ENCODE measurements at places on chromosomes 2 and 18. TPM values are rescaled to one million over a fixed set of nuclear protein-coding genes. Genes with fewer than 3 reads are reported as not detected.

GRCh38 chr2:22855761-22856184 is 529.2 kb upstream of the KLHL29 start:
- DNase-seq = peak; percentile 21

GRCh38 chr2:73697606-73698005 is 39.5 kb downstream of the TPRKB start:
- no peak for DNase-seq

GRCh38 chr18:55221622-55222021 is 262.4 kb upstream of the CCDC68 start:
- DNase-seq = no peak

Gene TSGA10
- 3.1 TPM for total RNA-seq

- no peak for DNase-seq
Observed at GRCh38 chr2:121599963-121600651, 49.2 kb downstream of the CLASP1 start.

Gene SF3B1
- 143 TPM for total RNA-seq

Gene ANKRD44
- 7.1 TPM for total RNA-seq

Gene YWHAQ
- total RNA-seq = 178 TPM

Gene ATP5MC3
- 1,059 TPM for total RNA-seq

Gene SPDYA
- 0.14 TPM for total RNA-seq

Gene HOXD3
- not detected for total RNA-seq

Gene REEP1
- 30.2 TPM for total RNA-seq

DNA sequence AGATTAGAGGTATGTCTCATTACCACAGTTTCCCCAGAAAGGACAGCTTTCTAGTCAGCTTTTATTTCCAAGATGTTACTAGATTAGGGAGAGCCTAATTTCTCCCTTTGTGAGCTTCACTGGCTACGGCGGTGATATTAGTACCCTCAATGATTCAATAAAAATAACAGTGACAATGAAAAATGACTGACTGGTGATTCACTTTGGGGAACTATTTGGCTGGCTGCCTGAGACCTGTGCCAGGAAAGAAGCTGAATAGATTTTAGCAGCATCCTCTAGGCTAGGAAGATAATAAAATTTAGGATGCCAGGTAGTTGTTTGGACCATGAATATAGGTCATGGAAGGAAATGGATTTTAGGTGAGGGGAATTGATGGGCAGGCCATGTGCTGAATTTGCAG is 178.7 kb downstream of the FMNL2 start:
- no peak for DNase-seq

DNA sequence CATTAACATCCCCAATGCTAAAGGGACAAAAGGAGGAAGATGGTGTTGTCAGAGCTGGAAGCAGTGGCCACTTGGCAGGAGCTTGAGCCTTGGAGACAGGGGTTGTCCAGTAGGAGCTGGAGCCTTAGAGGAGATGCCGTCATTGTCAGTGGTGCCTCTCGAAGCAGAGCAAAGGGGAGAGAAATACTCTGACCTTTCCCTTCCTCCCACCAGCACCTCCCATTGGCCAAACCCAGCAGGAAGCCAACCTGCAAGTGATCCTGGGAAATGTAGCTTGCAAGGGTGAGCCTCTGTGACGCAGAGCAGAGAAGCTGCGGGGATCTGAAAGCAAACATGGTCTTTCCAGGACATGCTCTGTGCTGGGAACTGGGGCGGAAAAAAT is 33.7 kb upstream of the MRPL19 start:
- no peak for DNase-seq

- DNase-seq = no peak
Observed at GRCh38 chr18:44681076-44681970, 635 bp downstream of the SETBP1 start.

DNA sequence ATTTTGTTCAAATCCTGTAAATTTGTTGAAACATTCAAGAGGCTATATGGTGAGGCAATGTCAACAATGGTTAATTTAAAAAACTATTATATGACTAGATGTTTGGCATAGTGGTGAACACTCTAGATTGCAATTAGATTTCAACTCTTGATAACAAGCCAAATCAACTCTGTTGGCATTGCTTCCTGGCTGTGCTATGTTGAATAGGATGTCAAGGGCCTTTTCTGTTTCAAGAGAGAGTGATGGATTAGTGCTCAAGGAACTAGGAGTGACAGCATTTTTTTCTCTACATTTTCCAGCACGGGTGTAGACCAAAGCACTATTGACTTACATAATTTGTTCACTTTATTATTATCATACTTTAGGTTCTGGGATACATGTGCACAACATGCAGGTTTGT is 172.4 kb upstream of the KCNH7 start:
- DNase-seq = no peak

- no peak for DNase-seq
Observed at GRCh38 chr2:80073134-80073561, 231.4 kb downstream of the LRRTM1 start.

DNA sequence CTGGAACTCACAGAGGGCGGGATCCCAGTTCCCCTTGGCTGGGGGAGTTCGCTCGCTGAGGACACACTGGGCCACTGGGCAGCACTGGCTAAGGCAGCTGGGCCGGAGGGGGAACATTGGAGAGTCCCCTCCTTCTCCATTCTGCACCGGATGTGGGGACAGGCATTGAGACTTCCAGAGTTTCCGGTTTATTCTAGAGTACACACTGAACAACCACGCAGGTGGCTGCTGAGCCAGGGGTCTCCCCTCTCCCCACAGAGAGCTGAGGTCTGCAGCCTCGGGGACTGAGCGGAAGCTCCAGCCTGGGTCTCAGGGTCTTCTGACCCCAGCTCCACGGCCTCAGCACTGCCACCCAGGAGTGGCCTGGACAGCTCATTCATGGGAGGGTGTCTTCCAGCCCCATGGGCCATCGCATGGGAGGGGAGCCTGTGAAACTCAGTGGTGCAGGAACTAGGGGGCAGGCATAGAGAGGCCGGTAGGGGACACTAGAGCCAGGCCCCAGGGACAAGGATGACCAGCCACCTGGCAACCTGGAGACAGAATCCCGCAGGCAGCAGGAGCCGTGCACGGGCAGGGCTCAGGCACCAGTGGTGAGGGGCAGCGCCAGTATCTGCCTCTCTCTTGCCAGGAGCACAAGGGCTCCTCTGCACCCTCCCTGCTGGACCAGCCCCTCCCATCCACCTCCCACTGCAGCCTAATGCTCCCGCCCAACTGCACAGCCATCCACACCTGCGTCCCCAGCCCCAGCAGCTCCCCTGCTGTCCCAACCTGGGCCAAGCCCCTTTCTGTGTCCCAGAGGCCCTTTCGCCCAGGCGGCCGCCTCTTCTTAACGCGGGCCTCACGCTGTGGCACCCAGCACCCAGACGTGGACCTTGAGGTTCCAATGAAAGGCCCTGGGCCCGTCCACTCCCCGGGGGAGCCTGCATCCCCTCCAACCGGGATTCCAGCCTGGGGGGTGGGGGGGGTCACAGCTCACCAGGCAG is 45.1 kb upstream of the GPC1 start:
- DNase-seq = no peak

- DNase-seq = no peak
Observed at GRCh38 chr2:159275111-159275510, 11.4 kb downstream of the WDSUB1 start.

DNA sequence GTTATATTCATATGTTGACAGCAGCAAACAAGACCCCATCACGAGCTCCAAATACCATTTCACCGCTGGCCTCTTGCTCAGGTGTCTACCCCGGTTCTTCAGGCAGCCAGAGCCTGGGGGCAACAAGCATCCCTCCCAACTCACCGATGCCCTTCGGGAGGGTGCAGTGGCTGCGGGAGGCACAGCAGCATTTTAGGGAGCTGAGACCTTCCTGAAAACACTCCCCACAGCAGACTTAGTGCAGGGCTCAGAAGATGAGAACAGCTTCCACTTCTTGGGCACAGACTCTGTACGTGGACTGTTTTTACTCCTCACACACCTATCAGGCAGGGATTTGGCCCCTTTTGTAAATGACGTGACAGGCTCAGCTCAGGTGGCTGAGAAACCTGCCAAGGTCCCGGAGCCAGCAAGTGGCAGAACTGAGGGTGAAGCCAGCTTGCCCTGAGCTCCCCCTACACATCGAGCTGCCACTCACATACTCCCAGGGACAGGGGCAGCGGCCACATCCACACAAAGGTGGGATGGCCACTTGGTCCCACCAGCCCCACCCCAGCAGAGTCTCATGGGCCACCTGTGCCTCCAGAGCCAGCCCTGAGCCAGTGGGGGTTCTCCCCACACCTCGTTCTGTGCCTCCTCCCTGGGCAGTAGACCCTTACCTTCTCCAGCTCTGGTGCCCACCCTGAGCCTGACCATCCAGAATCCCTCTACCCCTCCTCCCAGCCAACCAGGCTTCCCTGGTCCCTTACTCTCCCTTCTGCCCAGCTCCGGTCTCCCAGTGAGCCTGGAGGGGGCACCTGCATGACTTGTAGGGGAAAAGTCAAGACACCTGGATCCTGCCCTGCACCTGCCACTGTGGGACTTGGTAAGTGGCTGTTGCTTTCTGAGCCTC is 28.5 kb downstream of the CYP27C1 start:
- DNase-seq = no peak

Gene KIDINS220
- 60.0 TPM for total RNA-seq

DNA sequence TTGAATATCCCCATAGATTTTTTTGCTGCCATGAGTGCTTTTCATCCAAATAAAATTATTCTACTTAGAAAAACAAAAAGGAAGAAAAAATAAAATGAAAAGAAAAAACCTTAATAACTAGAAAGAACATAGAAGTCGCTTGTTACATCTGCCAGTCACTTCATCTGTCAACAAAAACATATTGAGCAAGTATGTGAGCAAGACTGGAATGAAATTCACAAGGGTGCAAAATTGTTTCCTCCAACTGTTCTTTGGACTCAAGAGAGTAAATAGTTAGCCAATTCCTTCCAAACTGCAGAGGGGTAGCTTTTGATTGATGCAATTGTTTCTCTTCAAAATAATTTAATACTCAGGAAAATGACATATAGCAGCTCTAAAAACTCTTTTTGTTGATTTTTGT is 336.3 kb upstream of the CDH7 start:
- DNase-seq = no peak

DNA sequence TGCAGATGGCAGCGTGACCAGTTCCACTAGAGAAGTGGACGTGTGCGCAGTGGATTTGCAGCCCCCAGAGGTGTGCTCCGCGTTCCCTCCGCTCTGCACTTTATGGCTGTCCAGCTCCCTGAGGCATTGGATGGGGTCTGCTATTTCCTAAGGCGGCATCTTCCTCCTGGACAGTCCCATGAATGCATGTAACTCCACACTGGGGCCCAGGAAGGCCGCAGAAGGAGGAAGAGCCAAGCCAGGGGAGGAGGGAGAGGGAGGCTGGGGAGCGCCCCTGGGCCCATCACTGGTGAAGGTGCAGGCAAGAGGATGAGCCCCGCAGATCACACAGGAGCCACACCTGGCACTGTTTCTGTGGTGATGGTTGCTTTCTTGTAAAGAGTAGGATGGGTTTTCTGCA is 99.1 kb downstream of the PTGR3 start:
- no peak for DNase-seq

GRCh38 chr2:222837643-222838056 is 23.2 kb upstream of the ACSL3 start:
- DNase-seq = no peak

DNA sequence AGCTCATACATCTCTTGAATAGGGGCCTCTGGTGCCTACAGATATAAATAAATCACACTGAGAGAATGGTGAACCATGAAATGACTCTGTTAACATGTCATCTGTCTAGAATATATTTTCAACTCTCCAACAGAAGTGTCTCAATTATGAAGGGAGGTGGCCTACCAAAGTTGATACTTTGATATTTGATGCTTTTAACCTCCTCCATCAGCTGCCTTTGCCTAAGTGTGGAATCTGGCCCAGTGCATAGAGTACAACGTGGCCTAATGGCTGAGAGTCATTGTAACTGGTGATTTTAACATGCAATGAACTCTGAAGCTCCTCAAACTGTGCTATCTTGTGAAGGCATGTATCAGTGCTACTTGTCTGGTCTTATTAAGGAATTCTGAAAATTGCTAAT is 93.4 kb downstream of the MYO3B start:
- DNase-seq = peak; percentile 19

DNA sequence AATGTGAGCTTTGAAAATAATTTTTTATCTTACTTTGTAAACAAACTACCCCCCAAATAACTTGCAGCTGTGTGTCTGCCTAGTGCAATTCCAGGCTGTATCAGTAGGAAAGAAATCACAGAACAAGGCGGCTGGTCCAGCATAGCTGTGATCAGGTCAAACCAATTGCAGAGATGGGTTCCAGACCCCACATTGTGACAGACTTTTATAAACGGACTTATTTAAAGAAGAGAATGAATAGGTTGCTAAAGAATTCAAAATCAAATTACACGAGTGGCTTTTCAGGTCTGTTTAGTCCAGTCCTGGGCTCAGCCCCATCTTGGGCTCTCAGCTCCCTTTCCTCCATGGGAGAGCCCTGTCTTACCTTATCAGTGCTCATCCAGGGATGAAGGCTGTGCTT is 11.1 kb downstream of the BMP10 start:
- no peak for DNase-seq

Gene ITGAV
- total RNA-seq = 178 TPM

DNA sequence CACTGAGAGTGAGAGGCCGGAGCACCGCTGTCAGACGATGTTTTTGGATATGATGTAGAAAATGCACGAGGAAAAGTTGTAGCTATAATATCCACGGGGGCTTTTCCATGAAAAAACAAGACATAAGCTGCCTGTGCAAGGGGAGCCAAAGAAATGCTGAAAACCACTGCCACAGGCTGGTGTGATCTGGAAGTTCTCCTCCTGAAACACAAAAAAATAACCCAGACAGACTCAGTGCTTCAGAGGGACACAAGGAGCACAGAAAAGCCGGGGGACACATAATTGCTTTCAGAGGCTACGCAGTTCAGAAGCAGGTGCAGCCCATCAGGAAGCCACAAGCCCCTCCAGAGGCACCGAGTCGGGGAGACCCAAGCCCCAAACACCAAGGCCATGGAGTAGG is 98.2 kb downstream of the ZNF516 start:
- no peak for DNase-seq
